ENCODE measurements at places on chromosomes 6 and 20.

- DNase-seq = no peak
Observed at GRCh38 chr6:21780141-21780540, 186.6 kb downstream of the SOX4 start.

DNA sequence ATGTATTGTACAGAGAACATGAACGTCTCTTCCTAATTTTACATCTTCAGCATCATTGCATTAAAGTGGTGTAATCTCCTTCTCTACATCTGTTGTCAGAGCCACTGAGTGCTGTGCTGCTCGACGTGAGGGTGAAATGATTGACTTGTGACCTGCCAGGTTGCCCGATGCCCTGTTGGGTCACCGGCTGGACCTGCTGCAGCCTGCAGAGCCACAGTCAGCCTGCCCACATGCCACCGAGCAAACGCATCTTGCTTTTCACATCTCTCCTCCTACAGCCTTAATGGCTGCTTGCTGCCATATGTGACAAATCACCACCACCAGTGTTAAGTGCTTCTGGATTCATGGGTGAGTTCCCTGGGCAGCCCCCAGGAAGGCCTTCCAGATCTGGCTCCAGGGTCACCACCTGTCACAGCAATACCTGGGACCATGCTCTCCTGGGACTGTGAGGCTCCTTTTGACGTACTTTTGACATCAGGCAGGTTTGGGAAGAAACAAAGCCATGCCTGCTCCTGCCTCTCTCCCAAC, 80.3 kb downstream of the ASXL1 start:
- DNase-seq = no peak

- no peak for DNase-seq
Observed at GRCh38 chr6:31010393-31011060, at the start of gene MUC22. Gene MUC22 (plus strand): TSS chr6:31010474. CDS start chr6:31010707, 233 bp downstream.

GRCh38 chr20:55919319-55919718, 86.0 kb downstream of the CBLN4 start:
- DNase-seq = no peak
